ENCODE measurements at places on chromosomes 12 and 14.
A peak's percentile ranks its signal among the peaks of the same experiment; 100 is the strongest.

GRCh38 chr14:90194706-90195105 lies 61.6 kb upstream of the PSMC1 start:
- no peak for DNase-seq

DNA sequence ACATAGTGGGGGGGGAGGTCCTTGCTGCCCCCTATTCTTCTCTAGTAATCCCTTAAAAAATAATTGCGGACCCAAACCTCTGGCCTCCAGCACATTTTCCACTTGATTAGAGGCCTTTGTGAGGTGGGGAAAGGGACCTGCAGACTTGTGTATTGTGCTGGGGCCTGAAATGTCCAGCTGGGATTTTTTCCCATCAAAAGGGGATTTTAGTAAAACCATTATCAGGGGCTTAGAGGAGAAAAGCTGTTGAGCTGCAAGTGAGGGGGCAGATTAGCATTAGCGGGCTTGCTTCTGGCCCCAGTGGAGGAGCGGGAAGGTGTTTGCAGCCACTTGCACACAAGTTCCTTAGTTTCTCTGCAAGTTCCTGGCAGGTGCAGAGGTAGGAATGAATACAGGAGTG lies 13.9 kb downstream of the FBXL14 start:
- no peak for DNase-seq

- no peak for DNase-seq
Measured at GRCh38 chr12:52084491-52085231, 5.2 kb downstream of the SMIM41 start.

- DNase-seq, result no peak
Measured at GRCh38 chr12:13154831-13155230, 41.7 kb upstream of the EMP1 start.

- DNase-seq, result no peak
Measured at GRCh38 chr12:64506955-64507354, 55.0 kb downstream of the TBK1 start.

DNA sequence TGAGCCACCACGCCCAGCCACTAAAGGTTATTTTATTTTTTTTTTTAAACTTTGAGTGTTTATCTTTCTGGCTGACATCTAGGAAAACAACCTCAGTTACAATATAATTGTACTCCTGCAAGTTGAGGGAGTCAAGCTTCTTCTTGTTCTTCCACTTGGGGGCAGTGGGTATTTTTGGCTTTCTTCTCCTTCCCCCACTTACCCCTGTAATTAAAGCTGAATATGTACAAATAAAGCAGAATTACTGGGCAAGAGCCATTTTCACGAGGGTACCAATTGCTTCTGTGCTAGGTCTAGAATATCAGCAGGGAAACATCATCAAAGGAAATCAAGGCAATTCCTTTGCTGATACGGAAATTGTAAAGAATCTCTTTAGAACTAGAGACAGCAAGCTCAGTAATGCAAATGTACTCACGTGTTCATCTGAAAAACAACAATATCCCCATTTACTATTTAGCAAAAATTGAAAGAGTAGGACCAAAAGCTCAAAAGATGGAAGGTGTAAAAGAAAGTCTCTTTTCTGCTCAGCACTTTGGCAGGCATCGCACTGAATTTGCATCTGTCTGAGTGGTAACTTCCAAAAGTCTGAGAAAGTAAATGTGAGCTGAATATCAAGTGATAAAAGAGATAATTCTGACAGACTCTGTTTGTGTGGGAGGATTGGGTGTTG lies 72.8 kb downstream of the TAOK3 start:
- no peak for DNase-seq

DNA sequence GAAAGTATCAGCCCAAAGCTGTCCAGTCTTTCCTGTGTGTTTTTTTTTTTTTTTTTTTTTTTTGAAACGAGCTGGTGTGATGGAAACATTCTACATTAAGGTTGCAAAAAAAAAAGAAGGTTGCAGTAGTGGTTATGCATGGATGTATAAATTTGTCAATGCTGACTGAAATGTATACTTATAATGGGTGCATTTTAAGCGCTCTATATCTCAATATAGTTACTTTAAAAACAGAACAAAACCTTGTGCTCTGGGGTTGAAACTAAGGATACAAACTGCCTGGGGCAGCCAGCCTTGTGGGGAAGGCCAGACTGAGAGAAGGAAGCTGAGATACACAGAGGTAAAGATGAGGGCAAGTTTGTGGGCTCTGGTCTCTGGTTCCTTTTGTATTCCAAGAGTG lies 87.3 kb upstream of the RMST start:
- DNase-seq, result no peak

- DNase-seq, result no peak
Measured at GRCh38 chr12:110538869-110539622, 36.9 kb downstream of the RAD9B start.

DNA sequence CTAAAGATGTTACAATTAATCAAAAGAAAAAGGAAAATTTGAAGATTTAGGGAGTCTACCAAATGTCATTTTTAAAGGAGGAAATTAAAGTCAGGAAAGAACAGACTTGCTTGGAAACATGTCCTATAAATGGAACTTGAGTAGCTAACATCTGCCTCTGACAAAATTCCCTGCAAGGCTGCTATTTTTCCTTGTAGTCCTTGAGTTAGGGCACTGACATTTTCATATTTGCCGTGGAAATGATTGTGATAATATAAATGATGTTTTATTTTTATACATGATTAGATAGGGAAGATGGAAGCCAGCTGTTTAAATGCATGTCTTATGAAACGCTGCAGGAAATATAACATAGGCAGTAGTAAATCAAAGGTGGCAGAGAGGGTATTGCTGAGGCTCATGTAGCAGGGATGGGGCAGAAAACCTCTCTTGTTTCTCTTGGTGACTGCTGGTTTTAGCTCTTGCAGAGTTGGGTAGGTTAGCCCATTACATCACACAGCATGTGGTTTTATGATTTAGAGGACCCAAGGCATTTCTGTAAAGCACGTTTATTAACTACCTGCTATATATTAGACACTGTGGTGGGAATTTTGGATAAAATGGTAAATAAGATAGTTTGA lies 21.7 kb downstream of the NUBPL start:
- no peak for DNase-seq

- peak; percentile 47 for DNase-seq
Measured at GRCh38 chr12:124568431-124569374, 1.3 kb upstream of the NCOR2 start.

GRCh38 chr14:22488522-22489243 lies 100.3 kb downstream of the DAD1 start:
- no peak for DNase-seq

DNA sequence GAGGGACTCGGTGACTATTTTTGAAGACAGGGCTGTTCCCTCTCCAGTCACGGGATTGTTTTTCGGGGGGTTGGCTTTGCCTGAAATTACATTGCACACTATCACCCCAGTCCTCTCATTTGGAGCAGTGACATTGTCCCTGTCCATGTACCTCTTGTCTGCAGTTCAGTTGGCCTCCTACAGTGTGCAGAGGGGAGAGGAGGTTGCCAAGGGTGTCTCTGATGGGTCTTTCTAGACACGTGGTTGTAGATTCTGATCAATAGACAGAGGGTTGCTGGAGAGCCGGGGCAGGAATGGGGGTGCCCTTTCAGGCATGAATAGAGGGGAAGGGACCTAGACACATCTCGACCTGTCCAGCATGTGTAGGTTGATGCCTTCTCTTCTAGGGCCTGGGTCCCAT lies 1.2 kb downstream of the TMEM120B start:
- no peak for DNase-seq

GRCh38 chr12:22899184-22899583 lies 274.2 kb downstream of the ETNK1 start:
- no peak for DNase-seq

GRCh38 chr12:66813137-66813892 lies 134.4 kb upstream of the GRIP1 start:
- no peak for DNase-seq

Data from hypothalamus (tissue), 51 donors.